Stimulated activated CD4-positive, alpha-beta T cell treated with anti-CD3 and anti-CD28 coated beads, TNF-alpha, amount 100 ng/mL, for 1 hour (primary cell): ENCODE measurements at places on chromosomes 6 and 20.

DNA sequence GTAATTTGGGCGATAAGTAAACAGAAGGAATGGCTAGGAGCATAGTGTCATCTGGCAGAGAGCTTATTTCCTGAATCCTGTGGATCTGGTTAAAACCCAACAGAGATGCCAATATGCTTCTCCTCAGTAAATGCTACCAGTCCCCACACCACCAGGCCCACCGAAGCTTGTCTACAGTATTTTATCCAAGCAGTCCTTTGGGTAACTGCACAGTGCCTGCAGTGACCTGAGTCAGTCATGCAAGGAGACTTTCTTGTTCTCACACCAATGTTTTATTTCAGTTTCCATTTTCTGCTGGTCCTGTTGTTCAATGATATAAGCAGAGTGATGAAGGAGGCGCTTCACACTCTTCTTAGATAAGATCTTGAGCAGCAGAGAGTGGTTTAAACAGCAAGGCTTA lies 326.3 kb downstream of the RIMS1 start:
- no peak for DNase-seq

- no peak for DNase-seq
Measured at GRCh38 chr20:3174442-3175261, 1.3 kb upstream of the LZTS3 start.

- no peak for DNase-seq
Measured at GRCh38 chr6:15109338-15110090, 136.4 kb upstream of the JARID2 start.

- no peak for DNase-seq
Measured at GRCh38 chr6:2274981-2275891, 29.8 kb upstream of the GMDS start.

DNA sequence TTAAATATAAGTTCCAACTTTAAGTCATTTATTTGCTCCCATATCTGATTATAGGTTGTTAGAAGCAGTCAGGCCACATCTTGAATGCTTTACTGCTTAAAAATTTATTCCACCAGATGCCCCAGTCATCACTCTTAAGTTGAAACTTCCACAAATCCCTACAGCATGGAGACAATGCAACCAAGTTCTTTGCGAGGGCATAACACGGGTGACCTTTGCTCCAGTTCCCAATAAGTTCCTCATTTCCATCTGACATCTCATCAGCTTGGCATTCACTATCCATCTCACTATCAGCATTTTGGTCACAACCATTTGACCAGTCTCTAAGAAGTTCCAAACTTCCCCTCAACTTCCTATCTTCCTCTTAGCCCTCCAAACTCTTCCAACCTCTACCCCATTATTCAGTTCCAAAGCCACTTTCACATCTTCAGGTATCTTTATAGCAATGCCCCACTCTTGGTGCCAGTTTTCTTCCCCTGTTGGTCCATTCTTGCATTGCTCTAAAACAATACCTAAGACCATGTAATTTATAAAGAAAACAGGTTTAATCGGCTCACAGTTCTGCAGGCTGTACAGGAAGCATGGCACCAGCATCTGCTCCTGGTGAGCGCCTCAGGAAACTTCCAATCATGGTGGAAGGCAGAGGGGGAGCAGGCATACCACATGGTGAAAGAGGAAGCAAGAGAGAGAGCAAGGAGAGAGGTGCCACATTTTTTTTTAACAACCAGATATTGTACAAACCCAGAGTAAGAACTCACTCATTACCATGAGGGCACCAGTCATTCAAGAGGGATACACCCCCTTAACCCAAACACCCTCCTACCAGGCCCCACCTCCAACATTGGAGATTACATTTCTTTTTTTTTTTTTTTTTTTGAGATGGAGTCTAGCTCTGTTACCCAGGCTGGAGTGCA lies 15.9 kb upstream of the ITPR3 start:
- DNase-seq, result no peak

DNA sequence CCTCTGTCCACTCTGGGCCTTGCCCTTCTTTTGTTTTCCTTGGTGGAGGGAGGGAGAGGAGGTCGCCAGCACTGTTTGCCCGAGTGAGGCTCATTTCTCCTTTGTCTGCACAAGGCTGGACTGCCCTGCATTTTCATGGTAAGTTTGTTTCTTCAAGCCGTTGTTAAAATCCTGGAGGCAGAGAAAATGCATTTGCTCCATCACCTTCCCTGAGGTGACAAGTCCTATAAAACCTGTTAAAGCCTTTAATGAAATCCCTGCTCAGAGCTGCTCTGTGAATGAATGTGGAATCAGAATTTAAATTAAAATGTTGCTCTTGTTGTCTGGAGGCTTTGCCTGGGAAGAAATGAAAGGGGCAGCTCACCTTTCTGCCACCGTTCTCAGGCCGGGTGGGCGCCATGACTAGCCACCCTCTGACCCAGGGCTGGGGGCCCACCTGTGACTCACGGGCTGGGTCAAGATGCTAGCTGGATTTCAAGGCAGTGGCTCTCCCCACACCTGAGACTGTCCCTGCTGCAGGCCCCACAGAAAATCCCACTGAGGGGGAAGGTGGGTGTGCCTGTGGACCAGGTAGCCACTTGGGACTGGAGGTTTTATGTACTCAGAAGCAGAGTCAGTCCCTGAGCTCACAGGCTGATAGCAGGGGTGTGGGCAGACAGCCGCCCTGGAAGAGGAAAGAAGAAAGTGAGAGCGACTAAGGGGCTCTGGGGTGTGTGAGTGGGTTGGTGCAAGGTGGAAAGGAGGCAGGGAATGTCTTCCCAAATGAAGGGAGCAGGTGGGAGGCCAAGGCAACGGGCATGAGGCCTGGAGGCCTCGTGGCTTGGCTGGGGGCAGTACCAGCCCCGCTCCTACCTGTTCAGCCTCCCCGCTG lies 24.0 kb upstream of the MYT1 start:
- no peak for DNase-seq

DNA sequence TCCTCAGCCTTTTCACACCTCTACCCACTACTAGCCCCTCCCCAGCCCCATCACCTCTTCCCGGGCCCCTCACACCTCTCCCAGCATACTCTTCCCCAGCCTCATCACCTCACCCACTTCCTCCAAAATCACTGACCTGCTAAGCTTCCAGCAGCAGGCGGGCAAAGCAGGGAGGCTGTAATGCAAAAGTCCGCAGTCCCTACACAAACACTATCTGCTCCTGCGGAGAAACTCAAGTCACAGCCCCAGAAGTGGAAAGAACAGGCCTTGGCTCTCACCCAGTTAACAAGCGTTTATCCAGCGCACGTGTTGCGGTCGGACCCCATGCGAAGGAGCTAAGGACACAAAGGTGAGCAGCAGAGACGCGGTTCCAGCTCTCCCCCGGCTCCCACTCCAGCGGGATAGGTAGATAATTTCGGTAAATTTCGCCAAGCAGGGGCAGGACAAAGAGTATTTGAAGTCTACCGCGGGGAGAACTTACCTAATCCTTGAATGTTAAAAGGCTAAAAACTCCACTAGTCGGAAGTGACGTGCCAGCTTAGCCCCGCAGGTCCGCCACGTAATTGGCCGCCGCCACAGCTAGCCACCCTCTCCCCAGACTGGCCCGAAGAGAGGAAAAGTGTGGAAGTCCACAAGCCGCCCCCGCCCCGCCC lies 728 bp upstream of the TRIM39 start:
- no peak for DNase-seq

DNA sequence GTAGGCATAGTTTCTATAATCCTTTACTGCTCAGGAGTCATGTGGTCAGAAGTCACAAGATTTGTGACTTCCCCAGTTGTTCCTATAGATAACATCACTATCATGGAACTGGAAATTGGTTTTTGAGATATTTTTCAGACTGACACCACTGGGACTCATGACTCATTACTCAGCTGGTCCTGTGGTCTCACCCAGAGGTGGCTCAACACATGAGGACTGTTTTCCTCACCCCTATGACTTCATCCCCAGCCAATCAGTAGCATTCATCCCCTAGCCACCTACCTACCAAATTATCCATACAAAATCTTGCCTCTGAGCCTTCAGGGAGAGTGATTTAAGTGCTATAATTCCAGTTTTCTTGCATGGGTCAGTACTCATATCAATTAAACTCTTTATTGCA lies 1217.7 kb downstream of the EPHA7 start:
- no peak for DNase-seq

- no peak for DNase-seq
Measured at GRCh38 chr20:49045440-49046086, 549 bp upstream of the CSE1L start.

DNA sequence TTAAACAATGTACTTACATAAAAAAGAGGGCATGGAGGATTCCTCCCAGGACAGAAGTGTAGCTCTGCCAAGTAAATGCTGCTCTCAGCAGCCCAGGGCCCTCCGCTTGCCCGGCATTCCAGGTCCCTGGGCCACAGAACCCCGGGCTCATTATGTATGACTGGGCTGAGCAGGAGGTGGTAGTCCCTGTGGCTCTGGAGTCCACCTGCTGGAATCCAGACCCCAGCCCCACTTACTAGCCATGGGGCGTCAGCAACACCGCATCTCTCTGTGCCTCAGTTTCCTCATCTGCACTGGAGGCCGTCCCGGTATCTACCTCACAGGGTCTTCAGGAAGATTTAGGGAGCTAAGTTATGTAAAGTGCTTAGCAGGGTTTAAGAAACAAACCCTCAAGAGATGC lies 55.4 kb downstream of the PSMG4 start:
- no peak for DNase-seq

DNA sequence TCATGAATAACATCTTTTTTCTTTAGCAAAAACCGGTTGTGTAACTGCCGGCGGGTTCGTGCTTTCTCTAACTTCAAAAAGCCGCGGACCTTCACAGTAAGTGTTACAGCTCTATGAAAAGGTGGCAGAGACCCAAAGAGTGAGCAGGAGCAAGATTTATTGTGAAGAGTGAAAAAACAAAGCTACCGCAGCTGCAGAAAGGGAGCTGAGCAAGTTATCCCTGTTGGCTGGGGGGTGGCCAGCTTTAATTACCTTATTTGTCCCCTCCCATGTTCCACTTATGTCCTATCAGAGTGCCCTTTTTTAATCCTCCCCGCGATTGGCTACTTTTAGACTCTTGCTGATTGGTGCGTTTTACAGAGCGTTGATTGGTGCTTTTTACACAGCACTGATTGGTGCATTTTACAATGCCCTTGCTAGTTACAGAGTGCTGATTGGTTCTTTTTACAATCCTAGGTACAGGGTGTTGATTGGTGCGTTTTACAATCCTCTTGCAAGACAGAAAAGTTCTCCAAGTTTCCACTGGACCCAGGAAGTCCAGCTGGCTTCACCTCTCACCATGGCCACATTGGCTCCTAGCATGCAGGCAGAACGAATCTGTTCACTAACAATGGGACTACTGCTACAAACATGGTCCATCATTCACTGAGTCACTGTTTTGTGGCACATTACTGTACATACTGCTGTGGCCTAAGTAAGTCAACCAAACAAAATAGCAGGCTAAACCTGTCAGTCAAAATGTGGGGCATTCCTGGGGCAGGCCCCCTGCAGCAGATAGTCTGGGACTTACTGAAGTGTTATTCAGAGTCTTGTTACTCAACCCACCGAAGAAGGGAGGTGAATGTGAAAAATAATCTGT lies 52.8 kb downstream of the MYLIP start:
- no peak for DNase-seq

DNA sequence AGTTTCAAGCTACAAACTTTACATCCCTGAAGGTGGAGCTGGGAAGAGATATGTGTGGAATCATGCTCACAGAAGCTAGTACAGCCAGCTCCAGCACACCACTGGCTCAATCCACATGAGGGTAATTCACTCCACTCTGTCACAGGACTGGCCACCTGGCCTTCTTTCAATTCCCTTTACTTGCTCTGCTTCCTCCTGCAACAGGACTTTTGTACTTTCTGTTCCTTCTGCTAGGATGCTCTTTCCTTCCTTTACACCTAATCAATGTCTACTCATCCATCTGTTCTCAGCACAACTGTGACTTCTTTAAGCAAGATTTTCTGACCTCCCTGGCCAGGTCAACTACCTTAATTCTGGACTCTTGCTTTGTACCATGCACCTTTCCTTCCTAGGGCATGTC lies 39.4 kb upstream of the MYB start:
- DNase-seq, result no peak

GRCh38 chr20:24983896-24984295 lies 8.7 kb downstream of the APMAP start:
- no peak for DNase-seq

DNA sequence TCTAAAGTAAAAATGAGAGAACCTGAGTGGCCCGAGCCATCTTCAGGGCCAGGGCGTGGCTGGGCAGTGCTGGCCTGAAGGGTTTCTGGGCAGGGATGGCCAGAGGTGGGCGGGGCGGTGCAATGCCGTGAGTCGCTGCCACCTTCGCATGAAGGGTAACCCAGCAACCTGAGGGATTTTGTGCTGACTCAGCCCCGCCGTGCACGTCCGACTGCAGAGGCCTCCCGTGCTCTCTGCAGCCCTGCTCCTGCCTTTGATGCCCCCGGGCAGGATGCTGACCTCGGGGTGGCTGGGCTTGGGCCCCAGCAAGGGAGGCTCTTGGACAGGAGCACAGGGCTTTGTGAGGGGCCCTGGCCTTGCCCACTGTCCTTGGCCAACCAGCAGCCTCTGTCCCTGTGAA lies 81.7 kb upstream of the GATA5 start:
- DNase-seq, result no peak

GRCh38 chr6:36247693-36248092 lies 22.2 kb upstream of the PNPLA1 start:
- no peak for DNase-seq

DNA sequence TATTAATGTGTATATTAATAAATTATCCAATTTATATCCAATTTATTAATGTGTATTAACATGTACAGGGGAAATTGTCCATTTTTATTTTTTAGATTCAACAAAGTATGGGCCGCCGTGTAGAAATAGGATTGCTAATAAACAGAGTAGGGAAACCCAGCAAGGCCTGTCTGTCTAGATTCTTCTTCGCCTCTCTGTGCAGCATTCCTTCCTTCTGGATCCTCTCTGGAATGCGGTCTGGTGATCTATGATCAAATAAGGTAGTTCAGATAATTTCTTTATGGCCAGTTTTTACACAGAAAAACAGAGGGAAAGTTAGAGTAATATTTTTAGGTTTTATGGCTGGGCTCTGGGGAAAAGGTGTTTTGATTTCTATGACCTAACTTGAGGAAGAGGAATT lies 19.9 kb upstream of the HFE start:
- DNase-seq, result no peak

DNA sequence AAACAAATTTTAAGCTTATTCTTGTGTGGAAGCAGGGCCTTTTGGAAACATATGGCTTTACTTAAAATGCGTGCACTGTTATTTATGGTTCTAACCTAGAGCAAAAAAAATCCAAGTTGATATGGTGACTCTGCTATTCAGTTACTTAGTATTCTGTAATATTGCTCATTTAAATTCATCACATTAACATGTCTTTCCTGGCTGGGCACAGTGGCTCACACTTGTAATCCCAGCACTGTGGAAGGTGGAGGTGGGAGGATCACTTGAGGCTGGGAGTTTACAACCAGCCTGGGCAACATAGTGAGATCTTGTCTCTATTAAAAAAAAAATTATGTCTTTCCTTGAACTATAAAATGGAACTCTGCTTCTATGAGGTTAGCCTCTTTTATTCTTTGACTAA lies 57.8 kb upstream of the SDHAF4 start:
- no peak for DNase-seq

- no peak for DNase-seq
Measured at GRCh38 chr6:169034516-169035167, 219.0 kb downstream of the THBS2 start.
